ENCODE measurements at places on chromosomes 7 and 10.

DNA sequence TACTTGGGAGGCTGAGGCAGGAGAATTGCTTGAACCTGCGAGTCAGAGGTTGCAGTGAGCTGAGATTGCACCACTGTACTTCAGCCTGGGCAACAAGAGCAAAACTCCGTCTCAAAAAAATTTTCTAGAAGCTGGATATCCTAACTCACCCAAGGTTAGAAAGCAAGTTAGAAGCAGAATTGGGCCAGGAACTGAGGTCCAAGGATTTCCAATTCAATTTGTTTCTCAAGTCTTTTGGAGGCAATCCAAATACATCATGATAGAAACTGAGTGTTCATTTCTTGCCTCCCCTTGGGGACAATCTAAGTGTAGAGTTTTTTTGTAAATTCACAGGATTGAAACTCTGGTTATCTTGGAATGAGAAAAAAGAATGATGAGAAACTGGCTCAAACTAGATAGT is 45.5 kb downstream of the LAMB1 start:
- no peak for DNase-seq

DNA sequence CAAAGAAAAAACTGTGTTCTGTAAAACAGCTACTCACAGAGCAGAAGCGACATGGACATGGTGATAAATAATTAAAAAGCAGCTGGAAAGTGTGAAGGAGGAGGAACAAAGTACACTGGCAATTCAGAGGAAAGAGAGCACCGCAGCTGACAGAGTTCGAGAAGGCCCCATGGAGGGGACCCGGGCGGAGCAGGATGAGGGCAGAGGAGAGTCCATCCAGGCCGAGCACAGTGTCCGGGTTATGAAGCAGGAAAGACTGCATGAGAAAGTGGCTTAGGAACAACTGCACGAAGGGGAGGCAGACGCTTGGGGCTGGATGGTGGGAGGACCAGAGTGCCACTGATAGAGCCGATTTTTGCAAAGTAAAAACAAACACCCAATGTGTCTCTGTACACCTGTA is 185.5 kb downstream of the ZMYND11 start:
- DNase-seq = no peak

DNA sequence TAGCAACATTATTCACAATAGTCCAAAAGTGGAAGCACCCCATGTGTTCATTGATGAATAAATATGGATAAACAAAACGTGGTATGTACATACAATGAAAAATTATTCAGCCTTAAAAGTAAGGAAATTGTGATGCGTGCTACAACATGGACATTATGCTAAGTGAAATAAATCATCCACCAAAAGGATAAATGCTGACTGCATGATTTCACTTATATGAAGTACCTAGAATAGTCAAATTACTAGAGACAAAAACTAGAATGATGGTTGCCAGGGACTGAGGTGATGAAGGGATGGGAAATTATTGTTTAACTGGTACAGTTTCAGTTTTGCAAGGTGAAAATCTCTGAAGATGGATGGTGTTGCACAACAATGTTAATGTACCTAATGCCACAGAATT is 56.6 kb downstream of the THSD7A start:
- no peak for DNase-seq

- no peak for DNase-seq
Measured at GRCh38 chr10:114499630-114500190, 95.4 kb upstream of the AFAP1L2 start.

GRCh38 chr7:25028370-25029021 is 48.5 kb upstream of the OSBPL3 start:
- peak; percentile 84 for DNase-seq

DNA sequence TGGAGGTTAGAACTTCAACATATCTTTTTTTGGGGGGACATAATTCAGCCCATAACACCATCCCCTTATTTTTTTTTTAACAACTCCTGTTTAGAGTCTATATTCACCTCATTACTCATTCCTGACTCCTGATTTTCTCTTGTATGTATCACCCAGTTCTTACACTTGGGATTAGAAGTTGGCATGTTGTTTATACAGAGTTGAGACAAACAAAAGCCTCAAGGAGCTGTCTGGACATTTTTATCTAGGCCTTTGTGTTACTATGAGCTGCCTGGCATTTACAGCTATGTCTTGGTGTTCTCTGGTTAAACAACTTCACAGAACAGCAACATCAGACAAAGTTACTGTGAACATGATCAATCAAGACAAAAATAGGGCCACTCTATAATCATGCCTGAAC is 517.5 kb downstream of the KIF20B start:
- no peak for DNase-seq

- no peak for DNase-seq
Measured at GRCh38 chr10:88819290-88819689, 16.8 kb downstream of the LIPM start.

DNA sequence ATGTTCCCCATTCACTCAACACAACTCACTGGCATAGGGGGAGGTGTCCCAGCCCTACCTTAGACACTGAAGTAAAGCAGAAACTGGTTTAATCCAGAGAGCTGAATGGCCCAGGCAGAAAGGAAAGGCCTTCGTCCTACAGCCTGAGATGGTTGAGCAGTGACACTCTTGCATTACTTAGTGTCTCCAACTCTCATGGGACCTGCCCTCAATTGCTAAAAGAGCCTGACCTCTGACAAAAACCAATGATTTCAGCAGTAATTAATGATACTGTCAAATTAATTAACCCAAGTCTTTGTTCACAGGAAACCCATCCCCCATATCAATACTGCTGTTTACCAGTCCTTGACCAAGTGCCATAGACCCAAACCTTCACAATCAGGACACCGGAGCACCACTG is 48.6 kb downstream of the ICA1 start:
- no peak for DNase-seq

GRCh38 chr7:43904533-43905208 is 1.7 kb downstream of the URGCP start:
- DNase-seq = no peak

DNA sequence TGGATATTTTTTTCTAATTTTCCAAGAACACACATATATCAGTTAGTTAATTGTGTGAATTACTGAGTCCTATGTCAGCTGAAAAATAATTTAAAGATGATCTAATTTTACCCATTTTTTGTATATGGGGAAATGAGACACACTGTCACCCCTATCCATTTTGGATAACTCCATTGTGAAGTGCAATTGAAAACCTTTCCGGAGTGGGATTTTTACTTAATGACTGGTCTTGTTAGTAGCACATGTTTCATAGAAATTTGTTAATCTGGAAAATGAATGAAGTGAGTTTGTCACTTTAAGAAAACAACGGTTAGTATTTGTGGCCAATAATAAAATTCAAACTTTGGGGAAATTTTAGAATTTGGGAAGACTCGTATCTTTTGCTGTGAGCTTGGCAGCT is 2.0 kb downstream of the GARS1 start:
- no peak for DNase-seq

- no peak for DNase-seq
Measured at GRCh38 chr10:58840840-58841435, 328.3 kb downstream of the BICC1 start.

DNA sequence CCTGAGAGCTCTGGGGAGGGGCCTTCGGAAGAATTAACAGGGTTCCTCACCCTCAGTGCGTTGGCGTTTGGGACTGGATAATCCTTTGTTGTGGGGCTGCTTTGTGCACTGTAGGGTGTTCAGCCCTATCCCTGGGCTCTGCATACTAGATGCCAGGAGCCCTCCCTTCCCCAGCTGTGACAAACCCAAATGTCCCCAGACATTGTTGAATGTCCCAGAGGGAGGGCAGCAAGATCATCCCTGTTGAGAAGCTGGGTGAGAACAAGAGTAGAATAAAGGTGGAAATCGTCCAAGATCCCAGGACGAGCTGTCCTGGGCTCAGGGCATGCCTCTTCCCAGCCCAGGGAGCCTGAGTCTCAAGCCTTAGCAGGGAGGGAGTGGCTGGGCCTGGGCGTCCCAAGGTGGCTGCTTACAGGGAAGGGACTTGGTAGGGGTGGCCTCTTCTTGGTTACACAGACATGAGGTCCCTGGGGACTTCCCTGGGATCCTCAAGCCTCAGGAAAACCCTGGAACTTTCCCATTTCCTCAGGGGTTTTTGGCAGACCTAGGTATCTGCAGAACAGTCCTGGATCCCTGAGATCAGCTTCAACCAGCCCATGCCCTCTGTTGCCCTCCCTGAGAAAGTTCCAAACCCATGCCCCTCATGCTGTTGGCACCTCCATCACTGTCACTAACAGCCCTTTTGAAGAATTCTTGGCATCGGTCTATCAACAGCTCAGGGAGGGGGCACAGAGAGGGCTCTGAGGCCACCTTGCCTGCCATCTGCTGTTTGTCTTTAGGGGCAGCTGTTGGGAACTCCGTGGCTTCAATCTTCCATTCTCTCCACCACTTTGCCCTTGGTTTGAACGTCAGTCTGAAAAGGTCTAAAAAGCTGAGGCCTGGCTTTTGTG is 53.7 kb downstream of the GOLGA7B start:
- no peak for DNase-seq

DNA sequence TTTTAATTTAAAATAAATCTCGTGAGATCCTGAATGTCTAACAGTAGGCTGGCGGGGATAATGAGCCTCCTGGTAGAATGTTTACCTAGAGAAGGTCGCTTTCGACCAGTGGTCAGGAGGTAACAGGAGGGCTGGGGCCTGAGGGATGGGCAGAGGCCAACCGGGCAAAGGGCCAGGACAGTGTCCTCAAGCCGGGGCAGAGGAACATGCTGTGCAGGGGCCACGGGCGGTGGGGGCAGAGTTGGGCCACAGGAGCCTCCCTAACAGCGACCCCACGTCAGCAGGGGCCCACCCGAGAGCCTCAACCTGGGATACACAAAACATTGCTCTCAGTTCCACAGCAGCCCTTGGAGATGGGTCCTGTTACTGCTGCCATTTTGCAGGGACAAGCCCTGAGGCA is 14.5 kb downstream of the CFAP46 start:
- no peak for DNase-seq

DNA sequence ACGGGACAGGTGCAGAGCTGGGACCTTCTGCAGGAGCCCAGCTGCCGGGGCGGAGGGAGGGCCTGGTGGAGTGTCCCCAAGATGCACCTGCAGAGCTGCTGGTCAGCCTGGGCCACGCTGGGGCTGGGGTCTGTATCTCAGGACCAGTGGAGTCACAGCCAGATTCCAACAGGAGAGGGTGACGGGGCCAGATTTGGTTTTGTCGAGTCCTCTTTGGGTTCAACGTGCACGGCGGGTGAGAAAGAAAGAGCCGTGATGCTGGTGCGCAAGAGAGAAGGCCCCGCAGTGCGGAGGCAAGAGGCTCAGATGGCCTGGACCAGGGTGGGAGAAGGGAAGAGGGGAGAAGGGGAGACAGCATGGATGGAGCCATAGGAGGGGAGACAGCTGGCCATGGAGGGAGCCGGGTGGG is 462.9 kb downstream of the PTPRN2 start:
- DNase-seq = no peak

DNA sequence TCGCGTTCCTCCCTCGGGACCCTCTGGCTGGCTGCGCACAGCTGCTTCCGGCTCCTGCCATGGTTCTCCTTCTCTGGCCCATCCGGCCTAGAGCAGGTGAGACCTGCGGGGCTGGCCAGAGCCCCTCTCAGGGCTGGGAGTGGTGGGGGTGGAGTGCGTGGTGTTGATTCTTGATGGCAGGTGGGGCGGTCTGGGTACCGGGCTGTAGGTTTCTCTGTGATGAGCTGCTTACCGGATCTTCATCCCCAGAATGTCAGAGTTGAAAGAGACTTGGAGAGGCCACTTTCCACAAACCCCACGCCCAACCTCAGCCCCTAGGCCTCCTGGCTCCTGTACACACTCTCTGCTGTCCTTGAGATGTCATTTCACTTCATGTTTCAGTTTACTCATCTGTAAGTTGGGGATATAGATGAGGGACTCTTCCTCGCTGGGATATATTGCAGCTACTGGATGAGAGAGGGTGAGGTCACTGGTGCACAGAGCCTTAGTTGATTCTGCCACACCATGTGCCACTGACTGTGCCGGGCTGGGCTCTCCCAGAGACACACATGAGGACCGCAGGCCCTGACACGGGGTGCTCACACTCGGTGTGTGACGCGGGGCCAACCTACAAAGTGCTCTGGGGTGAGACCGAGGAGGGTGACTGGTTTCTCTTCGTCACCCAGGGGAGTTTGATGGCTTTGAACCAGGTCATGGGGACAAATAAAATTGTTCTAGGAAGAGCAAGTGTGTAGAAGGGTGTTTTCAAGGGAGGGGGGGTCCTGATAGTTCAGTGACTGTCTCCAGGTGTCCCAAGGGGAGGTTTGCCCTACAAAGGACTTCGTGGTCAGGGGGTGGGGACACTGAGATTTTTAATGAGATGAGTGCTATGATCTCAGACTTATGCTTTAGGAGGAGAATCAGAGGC is 29.5 kb downstream of the ZNF775 start:
- no peak for DNase-seq

- DNase-seq = no peak
Measured at GRCh38 chr7:23804707-23805106, 94.7 kb downstream of the STK31 start.

GRCh38 chr7:158584407-158584806 is 3.2 kb downstream of the PTPRN2 start:
- DNase-seq = no peak

GRCh38 chr7:83937930-83938329 is 256.7 kb downstream of the SEMA3A start:
- no peak for DNase-seq

- DNase-seq = no peak
Measured at GRCh38 chr7:38629651-38630510, 1.3 kb downstream of the AMPH start.

Data from kidney epithelial cell (primary cell).